ENCODE measurements at places on chromosomes 2 and 18.

- DNase-seq: no peak
Observed at GRCh38 chr2:223633656-223634055, 31.5 kb upstream of the SCG2 start.

- DNase-seq: no peak
Observed at GRCh38 chr2:8119782-8120505, 561.9 kb upstream of the ID2 start.

GRCh38 chr18:54235871-54236270, 11.4 kb upstream of the MBD2 start:
- no peak for DNase-seq

- no peak for DNase-seq
Observed at GRCh38 chr2:193476171-193476800, 1281.6 kb upstream of the TMEFF2 start.

- no peak for DNase-seq
Observed at GRCh38 chr2:187842978-187843847, 289.0 kb upstream of the TFPI start.

All from vagina (tissue), 2 donors.